Right forelimb (tissue), 1 donor: ENCODE measurements at places on chromosomes 1 and 21.

DNA sequence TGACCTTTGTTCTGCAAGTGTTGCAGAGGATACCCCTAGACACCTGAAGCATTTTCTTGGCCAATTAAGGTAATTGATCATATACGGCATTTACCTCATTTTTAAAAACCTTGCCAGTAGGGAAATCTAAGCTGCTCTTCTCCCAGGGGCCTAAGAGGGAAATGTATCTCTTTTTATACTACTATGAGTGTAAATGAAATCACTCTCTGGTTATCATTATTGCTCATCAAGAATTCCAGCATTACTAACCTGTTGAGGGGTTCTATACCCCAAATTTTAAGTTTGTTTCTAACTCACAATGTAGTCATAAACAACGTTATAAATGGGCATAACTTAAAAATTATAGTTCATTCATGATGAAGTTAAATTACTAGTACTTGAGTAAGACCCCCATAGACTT is 27.4 kb downstream of the TMED5 start:
- no peak for DNase-seq

- DNase-seq = no peak
These were observed 6.5 kb upstream of the BARHL2 start for GRCh38 chr1:90723590-90724108.

DNA sequence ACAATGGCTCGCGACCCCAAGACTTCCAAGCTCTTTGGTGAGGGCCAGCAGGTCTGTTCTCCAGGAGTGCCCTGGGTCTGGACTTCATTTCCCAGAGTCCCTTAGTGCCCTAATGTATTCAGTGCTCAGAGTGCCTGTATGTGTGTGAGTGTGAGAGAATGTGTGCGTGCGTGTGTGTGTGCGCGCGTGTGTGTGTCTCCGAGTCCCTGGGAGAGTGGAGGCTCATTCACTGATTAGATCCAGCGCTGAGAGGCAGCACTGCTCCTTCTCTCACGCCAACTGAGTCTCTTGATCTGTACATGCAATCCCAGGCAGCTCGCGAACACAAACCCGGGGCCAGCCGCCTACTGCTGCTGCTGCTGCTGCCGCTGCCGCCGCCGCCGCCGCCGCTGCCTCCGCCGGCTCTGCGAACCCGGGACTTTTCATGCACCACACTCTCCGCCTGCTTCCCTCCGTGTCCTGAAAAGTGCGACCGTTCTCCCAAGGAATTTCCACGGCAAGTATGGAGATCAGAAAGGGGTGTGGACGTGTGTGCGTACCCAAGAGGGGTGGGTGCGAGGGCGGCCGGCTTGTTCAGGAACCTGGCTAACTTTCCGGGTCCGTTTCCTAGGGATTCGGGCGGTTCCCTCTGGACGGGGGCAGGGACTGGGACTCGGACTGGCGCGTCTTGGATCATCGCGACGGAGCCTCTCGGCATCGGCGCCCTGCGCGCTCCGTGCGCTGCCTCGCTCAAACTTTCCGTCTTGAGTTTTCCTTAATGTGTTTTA is at the start of gene RNF220:
TSS of gene RNF220 (plus strand) at position 225 of the 767 bp plus-strand sequence.
- DNase-seq = peak; percentile 78

- peak; percentile 91 for DNase-seq
These were observed 1.3 kb downstream of the CNN3 start for GRCh38 chr1:94925561-94926125.

- no peak for DNase-seq
These were observed 28.4 kb upstream of the DMBX1 start for GRCh38 chr1:46461017-46461808.
